ENCODE measurements at places on chromosomes 11 and 22.

DNA sequence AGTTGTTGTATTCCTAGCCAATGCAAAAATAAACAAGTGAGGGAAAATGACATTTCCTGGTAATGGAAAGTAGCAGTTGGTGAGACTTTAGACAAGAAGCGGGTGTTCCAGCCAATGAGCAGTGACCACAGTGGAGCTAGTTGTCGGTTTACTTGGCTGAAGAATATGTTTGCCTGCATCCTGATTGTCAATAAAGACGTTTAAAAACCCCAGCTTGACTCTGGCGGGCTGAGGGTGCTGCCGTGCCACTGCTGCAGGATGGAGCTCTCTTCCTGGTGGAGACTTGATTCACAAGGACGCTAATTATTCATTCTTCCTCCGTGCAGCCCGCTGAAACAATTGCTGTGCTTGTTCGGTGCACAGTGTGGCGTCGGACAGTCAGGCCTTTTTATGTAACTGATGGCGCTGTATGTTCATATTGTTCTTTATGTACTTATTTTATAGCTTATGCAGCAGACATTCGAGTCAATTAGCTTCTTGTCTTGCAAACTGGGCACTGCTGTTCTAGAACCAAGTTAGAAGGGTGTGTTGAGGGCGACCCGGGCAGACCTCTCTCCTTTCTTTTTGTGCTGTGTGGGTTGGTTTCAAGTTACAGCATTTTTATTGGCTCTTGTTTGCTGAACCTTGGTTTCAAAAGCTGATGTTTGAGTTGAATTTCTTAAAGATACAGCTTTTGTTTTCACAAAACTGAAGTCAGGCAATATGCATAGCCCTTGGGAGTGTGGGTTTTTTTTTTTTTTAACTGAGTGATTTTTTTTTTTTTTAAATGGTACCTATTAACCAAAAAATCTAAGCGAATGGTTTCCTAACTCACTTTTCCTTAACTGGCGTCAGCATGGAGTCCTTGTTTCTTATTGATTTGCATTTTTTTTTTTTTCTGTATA lies 153.9 kb downstream of the TEAD1 start:
- DNase-seq: no peak

- no peak for DNase-seq
These were observed 931.1 kb upstream of the TENM4 start for GRCh38 chr11:80371931-80372330.

DNA sequence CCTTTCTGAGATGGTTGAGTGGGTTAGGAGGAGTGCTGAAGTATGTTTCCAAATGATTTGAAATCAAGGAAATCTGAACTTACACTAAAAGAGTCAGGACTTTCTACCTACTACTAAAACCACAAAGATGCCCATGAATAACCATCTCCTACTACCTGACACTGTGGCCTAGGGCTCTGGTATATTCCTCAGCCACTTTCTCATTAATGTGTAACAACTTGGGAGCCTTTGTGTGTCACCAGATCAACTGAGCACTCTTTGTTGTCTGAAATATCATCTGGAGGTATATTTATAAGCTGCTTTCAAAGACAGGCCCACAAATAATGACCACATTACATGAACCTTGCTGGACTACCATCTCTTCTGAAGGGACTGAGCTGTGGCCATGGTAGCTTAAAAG lies 43.9 kb downstream of the RELT start:
- no peak for DNase-seq

DNA sequence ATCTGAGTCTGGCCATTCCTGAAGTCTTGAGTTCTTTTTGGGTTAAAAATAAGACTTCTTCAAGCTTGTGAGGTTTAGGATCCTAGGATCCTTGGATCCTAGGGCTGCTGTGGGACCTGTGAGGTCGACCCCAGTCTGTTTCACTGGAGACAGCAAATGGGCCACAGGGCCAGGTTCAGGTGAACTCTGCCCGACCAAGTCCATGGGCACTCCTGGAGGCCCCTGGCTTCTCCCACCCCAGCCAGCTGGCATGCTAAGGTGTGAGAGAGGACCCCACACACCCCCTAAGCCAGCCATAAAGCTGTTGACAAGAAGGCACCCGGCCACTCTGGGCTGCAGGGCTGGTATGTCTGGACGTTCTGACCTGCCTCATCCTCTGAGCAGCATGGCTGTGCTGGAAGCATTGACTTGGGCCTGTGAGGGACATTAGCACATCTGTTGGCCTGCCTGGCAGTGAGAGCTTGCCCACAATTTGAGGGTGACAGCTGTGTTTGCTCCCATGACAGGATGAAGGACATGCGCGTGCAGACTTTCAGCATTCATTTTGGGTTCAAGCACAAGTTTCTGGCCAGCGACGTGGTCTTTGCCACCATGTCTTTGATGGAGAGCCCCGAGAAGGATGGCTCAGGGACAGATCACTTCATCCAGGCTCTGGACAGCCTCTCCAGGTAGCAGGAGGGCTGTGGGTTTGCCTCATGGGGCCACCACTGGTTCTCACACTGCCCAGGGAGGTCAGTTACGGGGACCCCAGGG lies 16.0 kb downstream of the CLDN5 start:
- DNase-seq: no peak
